ENCODE measurements at places on chromosomes 1 and 21.
A peak's percentile ranks its signal among the peaks of the same experiment; 100 is the strongest.

DNA sequence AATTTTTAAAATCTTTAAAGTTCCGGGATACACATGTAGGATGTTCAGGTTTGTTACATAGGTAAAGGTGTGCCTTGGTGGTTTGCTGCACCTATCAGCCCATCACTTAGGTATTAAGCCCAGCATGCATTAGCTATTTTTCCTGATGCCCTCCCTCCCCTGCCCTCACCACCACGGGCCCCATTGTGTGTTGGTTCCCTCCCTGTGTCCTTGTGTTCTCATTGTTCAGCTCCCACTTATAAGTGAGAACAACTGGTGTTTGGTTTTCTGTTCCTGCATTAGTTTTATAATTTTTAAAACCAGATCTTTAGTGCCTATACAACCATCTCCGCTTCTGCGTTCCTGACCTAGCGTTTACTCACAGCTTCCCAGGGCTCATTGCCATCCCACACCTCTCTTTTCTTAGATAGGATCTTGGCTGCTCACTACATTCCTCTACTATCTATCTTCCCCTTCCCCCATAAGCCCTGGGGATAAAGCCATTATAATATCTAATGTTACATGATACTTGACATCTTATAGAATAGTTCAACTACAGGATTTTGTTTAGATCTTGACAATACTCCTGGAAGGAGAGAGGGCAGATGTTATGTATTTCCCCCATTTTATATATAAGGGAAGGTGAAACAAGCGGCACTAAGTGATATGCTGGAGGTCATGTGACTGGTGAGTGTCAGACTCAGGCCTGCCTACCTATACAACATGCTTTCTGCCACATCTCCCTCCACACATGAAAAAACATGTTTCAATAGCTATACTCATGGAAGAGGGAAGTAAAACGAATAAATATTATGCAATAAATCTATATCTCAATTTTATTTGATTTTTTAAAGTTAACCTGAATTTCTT, 52.3 kb upstream of the DNAJC6 start:
- DNase-seq: no peak

DNA sequence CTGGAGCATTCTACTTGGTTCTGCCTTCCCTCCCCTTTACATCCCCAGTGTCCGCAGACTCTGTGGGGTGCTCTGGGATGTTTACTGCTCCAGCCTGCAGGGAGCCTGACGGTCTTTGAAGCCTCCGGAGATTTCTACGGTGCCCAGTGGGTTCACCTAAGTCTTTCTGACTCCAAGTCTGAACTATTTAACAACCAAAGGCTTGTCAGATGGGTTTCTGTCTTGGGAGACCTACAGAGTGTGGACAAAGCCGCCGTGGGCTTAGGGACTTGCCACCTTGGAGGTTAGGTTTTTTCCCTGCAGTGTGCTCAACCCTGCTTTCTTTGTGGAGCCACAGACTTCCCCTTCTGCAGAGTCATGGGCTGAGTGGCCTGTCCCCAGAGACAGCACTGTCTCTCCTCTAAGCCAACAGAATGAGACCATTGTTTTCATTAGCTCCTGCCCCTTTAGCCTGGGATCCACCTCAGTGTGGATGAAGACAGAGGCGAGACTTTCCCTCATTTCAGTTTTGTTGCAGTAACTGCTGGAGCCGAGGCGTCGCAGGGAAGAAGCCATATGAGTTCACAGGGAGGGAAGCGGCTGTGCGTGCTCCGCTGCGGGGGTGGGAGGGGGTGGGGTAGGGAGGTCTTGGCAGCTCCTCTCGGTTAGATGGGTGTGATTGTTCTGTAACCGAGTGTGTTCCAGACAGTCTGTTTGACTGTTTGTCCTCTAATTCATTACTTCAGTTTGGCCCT, 120.7 kb downstream of the CNIH3 start:
- no peak for DNase-seq

DNA sequence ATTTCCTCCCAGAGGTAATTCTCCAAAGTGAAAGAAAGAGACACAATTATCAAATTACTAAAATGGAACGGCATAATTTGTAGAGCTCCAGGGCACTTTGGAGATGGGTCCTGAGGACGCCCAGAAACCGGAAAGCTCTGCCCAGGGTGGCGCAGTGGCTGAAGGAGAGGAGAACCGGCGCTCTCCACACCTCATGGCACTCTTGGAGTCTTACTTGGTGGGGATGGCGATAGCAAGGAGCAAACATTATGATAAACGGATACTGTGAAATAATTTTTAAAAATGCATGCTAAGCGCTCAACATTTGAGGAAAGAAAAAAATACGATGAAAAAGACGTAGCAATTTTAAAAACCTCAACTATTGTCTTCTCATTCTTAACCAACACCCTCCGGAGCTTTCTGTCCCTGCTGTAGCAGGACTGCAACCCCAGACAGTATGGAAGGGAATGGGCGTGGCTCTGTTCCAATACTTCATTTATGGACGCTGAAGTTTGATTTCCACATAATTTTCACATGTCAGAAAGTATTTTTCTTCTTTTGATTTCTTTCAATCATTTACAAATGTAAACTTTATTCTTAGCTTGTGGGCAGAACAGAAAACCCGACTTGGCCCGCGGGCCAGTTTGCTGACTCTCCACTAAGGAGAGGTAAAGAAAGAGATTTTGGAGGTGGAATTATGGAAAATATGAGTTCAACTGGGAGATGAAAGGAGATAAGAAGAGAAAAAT, 1.1 kb downstream of the S100A11 start:
- no peak for DNase-seq

GRCh38 chr1:239718997-239719628, 332.7 kb downstream of the CHRM3 start:
- DNase-seq: peak; percentile 14

- DNase-seq: peak; percentile 83
Observed at GRCh38 chr1:71908871-71909390, 373.4 kb downstream of the NEGR1 start.

Data from NCI-H146 (cell line).